ENCODE measurements at places on chromosomes 4 and X.

DNA sequence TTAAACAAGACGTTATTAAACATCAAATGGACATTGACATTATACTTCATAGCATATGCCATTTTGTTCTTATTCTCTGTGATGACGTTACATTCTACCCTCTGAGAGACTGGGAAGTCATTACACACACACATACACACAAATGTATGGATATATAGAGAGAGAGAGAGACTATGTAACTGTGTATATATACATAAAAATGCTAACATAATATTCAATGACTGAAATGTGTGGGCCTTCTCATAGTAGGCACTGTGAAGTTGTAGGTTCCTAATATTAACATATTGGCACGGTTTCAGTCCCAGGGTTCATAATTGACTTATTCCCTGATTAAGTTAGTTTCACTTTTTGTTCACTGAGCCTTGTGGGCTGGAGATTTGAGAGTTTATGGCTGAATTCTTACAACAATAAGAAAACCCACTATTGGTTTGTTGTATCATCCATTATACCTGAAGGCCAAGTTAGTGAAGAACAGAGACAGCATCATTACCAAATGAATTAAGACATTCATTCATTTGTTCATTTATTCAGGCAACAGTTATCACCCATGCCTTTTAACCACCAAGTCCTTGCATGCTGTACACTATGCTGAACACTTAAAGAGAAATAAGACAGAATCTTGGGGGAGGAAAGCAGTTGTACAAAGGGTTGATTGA lies 68.5 kb downstream of the GAB1 start:
- DNase-seq = peak; percentile 2

GRCh38 chr4:99815597-99816011 lies 1.0 kb upstream of the DAPP1 start:
- no peak for DNase-seq

- DNase-seq = no peak
Measured at GRCh38 chr4:19346636-19347035, 905.1 kb upstream of the SLIT2 start.

- no peak for DNase-seq
Measured at GRCh38 chr4:113858924-113859323, 97.4 kb upstream of the CAMK2D start.

DNA sequence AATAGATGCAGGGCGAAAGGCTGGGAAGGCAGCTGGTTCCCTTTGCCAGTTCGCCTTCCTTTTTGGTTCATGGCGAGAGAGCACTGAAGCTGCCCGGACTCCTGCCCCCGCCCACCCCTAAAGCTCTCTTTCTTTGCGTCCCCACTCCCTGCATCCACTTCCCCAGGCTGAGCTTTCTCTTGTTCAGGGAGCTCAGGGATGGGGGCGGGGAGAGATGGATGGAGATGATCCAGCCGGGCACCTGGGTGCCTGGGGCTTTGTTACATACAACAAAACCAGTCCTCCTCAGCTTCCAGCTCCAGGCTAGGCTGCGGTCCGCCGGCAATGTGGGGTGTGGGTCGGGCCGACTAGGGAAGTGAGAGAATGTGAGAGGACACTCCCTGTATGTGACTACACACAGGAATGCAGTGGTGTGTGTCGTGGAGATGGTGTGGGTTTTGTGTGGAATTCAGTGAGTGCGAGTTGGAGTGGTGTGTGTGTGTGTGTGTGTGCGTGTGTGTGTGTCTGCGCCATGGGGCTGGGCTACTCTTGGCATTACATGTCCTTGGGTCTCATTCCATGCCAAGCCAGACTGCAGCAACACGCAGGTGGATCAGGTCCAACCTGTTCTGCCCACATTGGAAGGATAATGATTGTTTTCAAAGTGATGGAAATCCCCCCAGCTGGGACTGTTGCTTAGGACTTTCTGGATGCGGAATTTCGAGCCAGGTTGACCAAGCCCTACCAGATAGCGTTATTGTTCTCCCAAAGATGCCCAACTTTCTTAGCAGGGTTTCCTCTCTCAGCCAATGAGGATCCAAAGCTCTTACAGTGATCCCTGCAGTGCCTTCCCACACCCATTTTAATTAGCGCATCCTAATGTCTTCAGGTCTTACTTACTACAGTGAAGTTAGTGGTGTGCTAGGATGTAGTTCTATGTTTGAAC lies 149.4 kb upstream of the CHRDL1 start:
- no peak for DNase-seq

DNA sequence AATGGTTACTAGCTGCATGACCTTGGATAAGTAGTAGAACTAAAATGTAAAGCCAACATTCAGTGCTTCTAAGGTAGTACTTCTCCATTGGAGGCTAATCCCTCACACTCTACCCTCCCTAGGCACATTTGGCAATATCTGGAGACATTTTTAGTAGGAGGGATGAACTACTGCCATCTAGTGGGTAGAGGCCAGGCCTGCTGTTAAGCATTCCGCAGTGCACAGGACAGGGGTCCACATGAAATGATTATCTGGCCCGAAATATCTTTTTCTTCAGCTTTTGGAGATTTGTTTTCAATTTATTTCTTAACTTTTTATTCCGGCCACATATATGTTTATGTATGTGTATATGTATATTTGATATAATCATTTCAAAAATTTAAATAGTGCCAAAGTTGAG lies 36.0 kb upstream of the SPANXC start:
- DNase-seq = no peak

GRCh38 chr4:169098054-169098497 lies 88.0 kb upstream of the CBR4 start:
- DNase-seq = no peak

DNA sequence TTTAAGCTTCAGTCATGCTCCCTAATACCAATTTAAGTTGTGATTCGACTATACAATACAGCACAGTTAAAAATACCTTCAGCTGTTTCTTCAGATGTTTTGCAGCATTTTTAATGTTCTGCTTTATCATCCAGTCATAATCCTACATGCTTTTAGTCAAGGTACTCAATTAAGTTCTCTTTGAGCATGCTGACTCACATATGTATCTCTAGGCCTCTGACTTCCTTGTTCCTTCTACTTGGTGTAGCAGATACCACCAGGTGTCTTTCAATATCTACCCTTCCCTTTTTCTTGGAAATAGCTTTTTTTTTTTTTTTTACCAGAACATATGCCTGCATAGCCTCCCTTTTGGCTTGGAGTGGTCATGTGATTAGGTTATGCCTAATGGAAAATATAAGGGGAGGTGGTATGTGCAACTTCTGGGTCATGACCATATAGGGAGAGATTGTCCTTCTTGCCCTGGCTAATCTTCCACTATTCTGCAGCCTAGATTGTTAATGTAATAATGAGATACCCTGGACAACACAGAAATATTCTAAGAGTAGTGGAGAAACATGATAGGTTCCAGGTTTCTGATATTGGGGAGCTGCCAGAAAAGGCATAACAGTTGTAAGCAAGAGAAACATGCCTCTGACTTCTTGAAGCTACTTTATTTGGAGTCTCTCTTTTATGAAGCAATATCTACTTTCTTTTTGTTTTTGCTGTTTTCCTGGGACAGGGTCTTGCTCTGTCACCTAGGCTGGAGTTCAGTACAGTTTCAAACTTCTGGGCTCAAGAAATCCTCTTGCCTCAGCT lies 737.2 kb upstream of the SLIT2 start:
- no peak for DNase-seq

GRCh38 chr4:124431653-124432192 lies 280.8 kb downstream of the ANKRD50 start:
- DNase-seq = no peak

- DNase-seq = peak; percentile 30
Measured at GRCh38 chr4:67581208-67581857, 22.8 kb downstream of the STAP1 start.

DNA sequence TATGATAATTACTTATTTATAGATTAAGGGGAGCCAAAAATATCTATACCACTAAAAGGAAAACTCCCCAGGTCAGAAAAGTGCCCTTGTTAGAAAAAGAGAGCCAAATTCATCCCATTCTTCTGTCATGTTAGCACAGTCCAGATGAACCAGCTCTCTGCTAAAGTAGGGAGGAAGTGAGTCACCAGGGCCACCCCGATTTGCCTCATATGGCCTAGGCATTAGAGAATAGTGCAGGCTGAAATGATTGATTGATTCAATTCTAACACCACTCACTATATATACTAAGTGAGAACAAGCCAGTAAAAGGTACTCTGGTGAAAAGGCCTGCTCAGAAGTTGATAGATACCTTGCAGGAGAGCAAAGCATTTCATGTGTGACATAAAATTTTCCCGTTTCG lies 94.5 kb downstream of the SRPX start:
- no peak for DNase-seq

DNA sequence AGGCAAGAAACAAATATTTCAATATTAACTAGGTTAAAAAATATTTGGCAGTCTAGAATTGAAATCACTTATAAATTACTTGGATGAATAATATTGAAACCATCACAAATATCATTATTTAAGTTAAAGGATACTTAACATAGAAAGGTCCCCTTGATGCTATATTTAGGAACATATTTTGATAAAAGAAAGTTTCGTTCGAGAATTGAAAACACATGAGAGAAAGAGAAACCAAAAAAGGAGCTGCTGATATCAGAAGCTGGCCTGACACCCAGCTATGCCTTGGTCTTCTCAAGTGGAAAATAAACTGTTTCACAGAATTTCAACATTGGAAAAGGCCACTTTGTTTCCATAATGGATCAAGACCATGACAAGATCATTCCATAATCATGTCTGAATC lies 762.4 kb downstream of the DMD start:
- no peak for DNase-seq

GRCh38 chr4:78155616-78156105 lies 98.5 kb downstream of the FRAS1 start:
- DNase-seq = no peak

- no peak for DNase-seq
Measured at GRCh38 chr4:16598597-16599206, 299.7 kb downstream of the LDB2 start.

DNA sequence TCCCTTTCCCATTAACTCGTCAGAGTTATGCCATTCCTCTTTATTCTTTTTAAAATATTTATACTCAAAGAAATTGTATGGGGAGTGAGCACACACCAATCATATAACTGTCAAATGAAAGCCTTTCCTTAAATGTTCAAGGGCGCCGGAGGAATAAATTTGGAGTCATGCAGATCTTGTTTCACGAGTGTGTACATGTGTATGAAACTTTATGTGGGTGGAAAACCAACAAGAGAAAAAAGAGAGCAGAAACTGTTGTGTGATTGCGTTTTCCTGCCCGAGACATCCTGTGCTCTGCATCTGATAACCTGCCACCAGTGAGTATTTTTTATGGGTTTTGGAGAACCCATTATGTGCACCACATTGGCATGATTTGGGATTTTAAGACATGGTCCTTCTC lies 88.3 kb downstream of the FHDC1 start:
- DNase-seq = no peak

DNA sequence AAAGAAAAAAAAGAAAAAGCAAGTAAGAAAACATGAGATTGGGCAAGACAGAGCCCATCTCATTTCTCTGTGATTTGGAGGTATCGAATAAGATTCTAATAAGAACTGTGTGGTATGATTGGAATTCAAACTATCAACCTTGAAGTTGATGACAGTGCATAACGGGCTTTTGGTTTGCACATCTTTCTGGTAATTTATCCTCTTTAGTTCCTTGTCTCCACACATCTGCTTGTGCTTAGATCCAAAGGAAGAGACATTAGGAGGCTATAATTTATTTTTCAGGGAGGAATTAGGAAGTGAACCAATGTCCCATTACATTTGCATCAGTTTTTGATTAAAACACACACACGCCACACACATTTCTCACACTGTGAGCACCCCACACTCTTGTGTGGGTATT lies 149.9 kb downstream of the ARSF start:
- DNase-seq = no peak

GRCh38 chr4:76585897-76586360 lies 150.9 kb downstream of the SHROOM3 start:
- no peak for DNase-seq

GRCh38 chr4:187692626-187693025 lies 302.9 kb upstream of the ZFP42 start:
- DNase-seq = no peak

DNA sequence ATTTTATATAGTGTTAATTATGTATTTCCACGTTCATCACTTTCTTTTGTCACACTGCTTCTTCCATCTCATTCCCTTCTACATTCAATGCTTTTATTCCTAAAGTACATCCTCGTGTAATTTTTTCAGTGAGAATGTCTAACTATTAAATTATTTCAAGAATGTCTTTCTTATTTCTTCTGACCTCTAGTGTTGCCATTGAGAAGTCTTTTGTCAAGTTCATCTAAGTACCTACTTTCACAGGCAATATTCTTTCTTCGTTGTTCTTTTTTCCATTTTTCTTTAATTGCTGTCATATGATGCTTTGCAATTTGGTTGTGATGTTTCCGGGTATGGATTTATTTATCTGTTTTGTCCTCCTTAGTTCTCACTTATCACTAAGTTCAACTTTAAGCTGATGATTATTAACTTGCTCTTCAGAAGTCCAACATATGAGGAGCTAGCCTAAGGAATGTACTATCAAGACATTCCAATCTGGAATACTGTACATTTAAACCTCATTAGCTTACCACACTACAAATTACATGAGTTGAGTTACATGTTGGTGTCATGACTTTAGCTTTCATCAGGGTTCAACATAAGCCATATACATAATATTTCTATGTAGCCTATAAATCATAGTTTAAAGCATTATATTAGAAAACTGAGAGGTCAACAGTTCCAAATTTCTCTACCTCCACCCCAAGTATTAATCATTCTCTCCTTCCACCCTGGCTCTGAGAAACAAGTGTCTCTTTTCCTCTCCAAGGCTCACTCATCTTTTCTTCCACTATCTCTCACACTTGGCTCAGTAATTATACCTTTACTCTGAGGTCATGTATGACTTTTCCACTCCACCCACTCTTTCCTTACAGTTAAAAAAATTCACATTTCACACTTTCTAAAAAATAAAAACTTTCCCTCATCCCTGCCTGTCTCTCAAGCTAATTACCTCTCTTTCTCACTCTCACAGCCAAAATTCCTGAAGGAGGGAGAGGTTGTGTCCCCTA lies 81.5 kb downstream of the COX18 start:
- no peak for DNase-seq

DNA sequence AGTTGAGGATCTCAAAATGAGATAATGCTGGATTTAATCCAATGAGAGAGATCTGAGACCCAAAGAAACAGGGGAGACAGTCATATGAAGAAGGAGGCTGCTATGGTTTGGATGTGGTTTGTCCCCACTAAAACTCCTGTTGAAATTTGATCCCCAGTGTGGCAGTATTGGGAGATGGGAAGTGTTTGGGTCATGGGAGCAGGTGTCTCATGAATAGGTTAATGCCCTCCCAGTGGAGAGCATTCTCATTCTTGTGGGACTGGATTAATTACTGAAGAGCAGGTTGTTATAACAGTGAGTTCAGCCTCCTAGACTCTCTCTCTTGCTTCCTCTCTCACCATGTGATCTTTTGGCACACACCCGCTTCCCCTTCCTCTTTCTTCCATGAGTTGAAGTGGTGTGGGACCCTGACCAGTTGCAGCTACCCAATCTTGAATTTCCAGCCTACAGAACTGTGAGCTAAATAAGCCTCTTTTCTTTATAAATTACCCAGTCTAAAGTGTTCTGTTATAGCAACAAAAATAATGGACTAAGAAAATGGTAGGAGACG lies 70.3 kb downstream of the PPEF2 start:
- no peak for DNase-seq

- no peak for DNase-seq
Measured at GRCh38 chrX:104325213-104325585, 70.5 kb upstream of the ESX1 start.

GRCh38 chr4:35975617-35976355 lies 268.5 kb downstream of the ARAP2 start:
- no peak for DNase-seq
